ENCODE measurements at places on chromosomes 12 and 14. TPM values are rescaled to one million over a fixed set of nuclear protein-coding genes. Genes with fewer than 3 reads are reported as not detected.
A peak's percentile ranks its signal among the peaks of the same experiment; 100 is the strongest.

DNA sequence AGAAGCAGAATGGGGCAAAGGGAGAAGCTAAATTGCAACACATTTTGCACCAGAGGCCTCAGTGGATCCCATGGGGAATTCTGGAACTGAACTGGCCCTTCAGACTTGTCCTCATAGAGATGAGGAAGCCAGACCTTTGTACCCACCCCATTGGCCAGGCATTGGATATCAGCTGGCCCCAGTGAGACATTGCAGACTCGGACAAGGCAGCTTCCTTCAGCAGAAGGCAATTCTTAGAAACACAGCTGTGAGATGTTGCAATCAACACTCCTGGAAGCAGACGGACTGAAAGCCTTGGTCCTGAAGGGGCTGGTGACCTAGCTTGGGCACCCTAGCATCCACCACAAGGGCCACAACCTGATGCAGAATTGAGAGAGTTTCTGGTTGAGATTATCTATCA, 218.1 kb downstream of the MSRB3 start:
- no peak for DNase-seq

DNA sequence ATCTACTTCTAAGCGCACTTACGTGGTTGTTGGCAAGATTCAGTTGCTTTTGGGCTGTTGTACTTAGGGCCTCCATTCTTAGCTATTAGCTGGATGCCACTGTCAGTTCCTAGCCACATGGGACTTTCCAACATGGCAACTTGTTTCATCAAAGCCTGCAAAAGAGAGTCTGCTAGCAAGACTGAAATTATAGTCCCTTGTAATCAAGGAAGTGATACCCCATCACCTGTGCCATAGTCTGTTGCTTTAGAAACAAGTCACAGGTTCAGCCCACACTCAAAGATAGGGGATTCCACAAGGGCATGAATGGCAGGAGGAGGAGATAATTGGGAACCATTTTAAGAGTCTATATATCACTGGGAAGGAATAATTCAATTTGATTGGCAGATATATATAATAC, 27.1 kb upstream of the SLC17A8 start:
- DNase-seq = no peak

GRCh38 chr14:96470331-96470730, 31.9 kb upstream of the PAPOLA start:
- DNase-seq = no peak

GRCh38 chr12:106246891-106247673, 738 bp downstream of the CKAP4 start:
- peak; percentile 39 for DNase-seq

DNA sequence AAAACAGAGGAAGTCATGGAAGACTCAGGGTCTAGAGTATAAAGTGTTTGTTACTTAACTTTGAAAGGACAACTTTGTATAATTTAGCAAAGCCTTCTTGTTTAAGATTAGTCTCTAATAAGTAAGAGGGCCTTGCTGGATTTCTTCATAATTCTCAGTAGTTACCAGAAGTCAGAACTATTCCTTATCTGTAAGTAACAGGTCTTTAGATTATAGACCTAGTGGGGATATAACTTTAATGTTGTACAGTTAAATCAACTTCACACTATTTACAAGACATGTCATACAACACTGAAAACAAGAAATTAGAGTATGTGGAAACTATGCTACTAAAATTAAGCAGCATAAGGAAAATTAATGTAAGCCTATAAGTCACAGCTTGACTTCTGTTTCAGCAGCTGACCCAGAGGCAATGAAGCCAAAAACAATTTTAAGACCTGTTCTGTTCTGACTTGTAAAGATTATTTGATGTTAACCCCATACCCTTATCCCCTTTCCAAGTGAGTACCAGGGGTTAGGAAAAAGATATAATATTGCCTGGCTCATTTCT, 398.3 kb downstream of the RAD51B start:
- no peak for DNase-seq

GRCh38 chr14:38302966-38303365, 47.1 kb upstream of the CLEC14A start:
- DNase-seq = no peak

- DNase-seq = no peak
Observed at GRCh38 chr14:67721875-67722274, 20.2 kb downstream of the RDH12 start.

- no peak for DNase-seq
Observed at GRCh38 chr14:77248666-77249065, 22.3 kb downstream of the NGB start.

DNA sequence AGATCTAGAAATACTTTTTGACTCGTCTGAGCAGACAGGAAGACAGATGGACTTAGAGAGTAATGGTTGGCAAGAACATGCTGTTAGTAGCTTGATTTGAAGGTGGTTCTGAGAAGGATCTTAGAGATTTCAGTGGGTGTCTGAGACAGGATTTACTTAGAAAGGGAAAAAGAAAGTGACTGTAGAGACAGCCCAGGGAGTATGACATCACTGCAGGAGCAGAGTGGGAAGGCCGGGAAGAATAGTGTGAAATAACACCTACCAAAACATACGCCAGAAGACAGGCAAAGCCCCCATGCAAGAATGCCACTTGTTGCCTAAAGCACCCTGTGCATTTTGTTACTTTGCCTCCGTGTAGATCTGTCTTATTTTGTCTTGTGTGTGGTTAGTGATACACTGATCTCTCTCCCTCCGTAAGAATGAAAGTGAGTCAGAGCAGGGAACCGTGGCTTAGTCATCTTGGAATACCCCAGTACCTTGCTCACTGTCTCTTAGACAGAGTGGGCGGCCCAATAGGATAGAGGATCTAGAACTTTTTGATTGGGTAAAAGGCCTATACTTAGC, 161.3 kb upstream of the IFNG-AS1 start:
- no peak for DNase-seq

- no peak for DNase-seq
Observed at GRCh38 chr14:54106661-54107377, 150.2 kb upstream of the BMP4 start.

DNA sequence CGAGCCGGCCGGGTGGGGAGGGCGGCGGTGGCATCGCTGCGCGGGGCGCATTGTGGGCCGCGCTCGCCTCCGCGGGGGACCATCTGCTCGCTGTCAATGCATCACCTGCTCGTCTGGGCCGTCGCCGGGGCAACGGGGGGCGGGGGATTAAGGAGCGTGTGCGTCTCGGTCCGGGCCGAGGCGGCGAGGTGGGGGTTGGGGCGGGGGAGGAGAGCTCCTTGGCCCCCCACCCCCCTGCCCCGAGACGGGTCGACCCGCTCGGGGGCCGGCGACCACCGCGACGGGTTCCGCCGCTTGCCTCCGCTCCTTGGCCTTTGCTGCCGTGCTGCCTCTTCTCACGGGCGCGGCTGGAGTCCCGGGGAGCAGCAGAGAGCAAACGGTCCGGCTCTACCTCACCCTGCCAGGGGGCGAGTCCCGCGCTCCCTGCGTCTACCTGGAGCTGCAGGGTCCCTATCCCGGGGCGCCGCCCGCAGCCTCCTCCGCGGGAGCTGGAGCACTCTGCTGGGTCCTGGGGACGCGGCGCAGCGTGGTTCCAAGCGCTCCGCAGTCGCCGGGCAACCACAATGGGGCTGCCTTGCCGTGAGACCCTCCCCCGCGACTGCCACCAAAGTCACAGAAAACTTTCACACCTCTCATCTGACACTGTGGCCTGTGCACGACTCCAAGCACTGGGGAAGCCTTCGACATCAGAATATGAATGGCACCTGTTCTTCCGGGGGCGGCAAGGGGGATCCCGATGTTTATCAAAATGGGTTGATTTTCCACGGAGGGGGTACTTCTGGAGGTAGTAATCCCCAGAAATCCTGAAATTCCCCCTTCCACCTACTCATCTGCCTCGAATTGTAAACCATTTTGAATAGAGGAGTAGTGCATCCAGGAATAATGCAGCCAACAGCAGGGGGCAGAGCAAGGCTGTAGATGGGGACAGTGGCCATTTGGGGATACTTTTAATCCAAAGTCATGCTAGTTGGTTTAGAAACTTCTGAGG, at the start of gene C12orf42:
TSS of gene C12orf42 (minus strand) at position 500 of the 988 bp plus-strand sequence. CDS start 17,542 bp downstream, outside the sequence.
- peak; percentile 9 for DNase-seq

DNA sequence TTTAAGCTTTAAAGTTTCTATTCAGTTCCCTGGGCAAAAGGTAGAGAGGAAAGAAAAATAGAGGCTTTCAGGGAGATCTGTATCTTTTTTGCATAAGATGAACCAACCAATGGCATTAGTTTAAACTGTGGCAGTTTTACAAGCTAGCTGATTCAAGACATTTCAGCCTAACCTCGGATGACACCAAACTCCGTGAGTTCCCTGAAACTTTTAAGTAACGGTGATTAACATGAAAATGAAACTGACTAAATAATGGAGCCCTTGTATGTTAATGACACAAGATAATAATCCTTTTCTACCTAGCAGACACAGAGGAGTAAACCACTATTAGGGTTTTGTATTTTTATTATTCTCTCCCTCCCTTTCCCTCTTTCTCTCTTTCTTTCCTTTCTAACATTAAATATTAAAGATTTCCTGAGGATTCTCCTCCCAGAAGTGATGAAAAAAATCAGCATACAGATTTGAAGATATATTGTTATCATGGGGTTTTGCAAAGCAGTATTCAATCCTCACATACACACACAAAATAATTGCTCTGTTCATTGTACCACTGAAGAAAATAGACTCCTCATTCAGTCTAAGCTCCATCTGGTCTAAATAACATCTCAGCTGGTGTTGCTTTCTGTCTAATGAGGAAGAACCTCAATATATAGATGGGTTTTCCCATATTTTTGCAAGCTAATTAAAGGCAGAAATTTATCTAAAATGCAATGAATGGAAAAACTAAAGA, 483.8 kb downstream of the NOVA1 start:
- no peak for DNase-seq

DNA sequence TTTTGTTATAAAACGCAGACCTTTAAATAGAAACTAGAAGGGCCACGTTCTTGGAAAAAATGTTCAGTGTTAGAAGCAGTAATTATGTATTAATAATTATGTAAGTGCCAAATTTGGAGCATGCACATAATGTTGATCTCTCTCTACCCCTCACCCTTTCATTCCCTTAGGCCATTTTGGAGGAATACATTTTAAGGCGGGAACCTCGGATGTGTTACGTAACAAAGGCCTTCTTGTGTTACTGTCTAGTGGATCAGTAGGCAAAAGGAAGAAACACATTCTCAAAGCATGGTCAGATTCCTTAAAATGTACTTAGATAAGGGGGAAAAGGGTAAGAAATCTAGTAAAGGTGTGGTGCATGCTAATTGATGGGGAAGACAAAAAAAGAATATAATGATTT, 52.7 kb downstream of the RASSF3 start:
- no peak for DNase-seq

- peak; percentile 44 for DNase-seq
Observed at GRCh38 chr12:14716848-14717444, 20.5 kb upstream of the GUCY2C start.

DNA sequence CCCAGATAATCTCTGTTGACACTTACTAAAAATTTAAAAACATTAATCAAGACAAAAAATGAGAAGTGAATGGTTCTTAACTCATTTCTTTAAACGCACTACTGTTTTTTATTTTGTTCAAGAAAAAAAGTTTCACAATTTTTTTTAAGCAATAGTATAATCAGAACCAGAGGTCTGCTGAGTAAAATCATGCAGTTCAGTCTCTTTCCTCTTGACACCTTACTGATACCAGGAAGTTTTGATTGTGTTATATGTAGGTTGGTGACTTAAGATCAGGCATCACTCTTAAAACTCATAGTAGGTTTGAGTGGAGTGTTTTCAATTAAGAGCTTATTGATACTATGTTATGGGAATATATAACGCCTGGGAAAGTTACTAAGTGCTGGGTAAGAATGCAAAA, 121.4 kb downstream of the TRMT5 start:
- DNase-seq = no peak

KRT77 gene
- total RNA-seq = not detected

NDUFA12 gene
- 163 TPM for total RNA-seq

ARHGAP9 gene
- 6.0 TPM for total RNA-seq

KRT83 gene
- not detected for total RNA-seq

FUT8 gene
- 13.3 TPM for total RNA-seq

PLEKHD1 gene
- total RNA-seq = not detected

All from K562 (cell line).